CD4-positive, alpha-beta T cell treated with Interleukin-17A for 1 hour (primary cell): ENCODE measurements at places on chromosomes 2 and 18.
A peak's percentile ranks its signal among the peaks of the same experiment; 100 is the strongest.

- DNase-seq, result no peak
Measured at GRCh38 chr2:53782676-53783075, 4.1 kb downstream of the ASB3 start.

DNA sequence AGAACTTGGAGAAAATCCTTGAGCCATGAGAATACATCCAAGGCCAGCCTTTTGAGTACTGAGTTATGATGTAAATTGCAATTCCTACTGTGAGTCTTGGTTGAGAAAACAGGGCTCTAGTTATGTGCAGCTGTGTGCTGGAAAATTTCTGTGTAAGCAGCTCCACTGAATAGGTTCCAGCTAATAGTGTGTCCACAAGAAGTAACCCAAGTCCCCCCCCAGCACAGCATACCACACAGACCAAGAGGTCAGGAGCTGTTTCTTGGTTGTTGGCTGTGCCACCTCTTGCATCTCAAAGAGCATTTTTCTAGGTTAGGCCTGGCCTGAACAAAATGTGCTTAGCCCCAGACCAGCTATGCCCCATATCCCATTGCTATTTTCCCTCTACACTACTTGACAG, 36.8 kb upstream of the APCDD1 start:
- no peak for DNase-seq

GRCh38 chr2:56077359-56077915, 106.4 kb upstream of the CCDC85A start:
- DNase-seq, result no peak

DNA sequence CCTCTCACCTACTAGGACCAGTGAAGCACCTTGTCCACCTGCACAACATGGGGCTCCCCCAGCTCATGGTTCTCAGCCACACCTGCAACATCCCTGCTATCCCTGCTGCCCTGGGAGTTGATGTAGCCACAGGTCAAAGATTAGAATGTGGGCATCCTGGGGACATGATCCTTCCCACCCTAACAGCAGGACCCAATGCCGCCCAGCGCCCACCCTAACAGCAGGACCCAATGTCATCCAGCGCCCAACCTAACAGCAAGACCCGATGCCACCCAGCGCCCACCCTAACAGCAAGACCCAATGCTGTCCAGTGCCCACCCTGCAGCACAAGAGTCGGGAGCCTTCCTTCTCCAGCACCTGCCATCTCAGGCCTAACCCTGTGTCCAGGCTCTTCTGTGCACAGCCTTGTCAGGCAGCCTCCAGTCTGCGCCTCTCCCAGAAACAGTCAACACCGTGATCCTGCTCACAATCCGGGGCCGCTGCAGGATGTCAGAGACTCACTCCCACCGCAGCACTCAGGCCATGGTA, 237.3 kb upstream of the SALL3 start:
- no peak for DNase-seq

- DNase-seq, result no peak
Measured at GRCh38 chr2:172613040-172613439, 57.1 kb downstream of the PDK1 start.

- no peak for DNase-seq
Measured at GRCh38 chr18:24015639-24016631, 1.4 kb downstream of the TTC39C start.

DNA sequence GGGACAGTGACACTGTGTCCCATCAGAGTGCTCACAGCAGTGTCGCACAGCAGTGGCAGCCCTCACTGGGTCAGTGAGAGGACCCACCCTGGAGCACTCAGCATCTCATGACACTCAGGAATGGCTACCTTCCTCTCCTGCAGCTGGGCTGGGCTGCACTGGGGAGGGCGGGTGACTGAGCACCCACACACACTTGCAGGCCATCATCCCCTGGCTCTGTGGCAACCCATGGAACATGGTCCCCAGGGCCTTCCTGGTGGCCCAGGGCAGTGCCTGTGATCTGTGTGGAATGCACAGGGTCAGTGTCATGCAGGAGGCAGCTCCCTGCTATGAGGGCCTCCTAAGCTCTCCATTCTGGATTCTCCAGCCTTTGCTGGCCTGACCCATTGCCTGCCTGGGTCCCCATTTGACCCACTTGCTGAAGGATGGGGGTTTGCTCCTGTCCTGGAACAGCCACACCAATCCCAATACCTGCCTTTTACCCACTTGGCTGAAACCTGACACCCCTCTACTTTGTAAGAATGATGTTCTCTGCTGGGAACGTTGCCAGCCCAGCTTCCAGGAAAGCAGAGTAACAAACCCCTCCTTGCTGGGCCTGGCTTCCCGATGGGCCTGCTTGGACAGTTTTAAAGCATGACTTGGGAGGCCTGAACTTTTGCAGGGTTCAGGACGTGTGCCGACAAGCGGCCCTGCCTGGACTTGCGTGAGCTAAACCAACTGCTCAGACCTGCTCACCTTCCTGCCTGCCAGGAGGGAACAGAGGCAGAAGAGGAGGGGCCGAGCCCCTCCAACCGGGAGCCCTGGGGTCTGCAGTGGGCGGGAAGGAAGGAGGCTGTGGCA, 13.7 kb downstream of the HS6ST1 start:
- DNase-seq, result no peak

- no peak for DNase-seq
Measured at GRCh38 chr2:25115902-25116301, 52.5 kb downstream of the POMC start.

GRCh38 chr2:26786207-26787028, 562 bp downstream of the CENPA start:
- DNase-seq, result no peak

- DNase-seq, result no peak
Measured at GRCh38 chr2:27885234-27885633, 5.0 kb downstream of the RBKS start.

- no peak for DNase-seq
Measured at GRCh38 chr2:168191955-168192785, 55.2 kb downstream of the STK39 start.

DNA sequence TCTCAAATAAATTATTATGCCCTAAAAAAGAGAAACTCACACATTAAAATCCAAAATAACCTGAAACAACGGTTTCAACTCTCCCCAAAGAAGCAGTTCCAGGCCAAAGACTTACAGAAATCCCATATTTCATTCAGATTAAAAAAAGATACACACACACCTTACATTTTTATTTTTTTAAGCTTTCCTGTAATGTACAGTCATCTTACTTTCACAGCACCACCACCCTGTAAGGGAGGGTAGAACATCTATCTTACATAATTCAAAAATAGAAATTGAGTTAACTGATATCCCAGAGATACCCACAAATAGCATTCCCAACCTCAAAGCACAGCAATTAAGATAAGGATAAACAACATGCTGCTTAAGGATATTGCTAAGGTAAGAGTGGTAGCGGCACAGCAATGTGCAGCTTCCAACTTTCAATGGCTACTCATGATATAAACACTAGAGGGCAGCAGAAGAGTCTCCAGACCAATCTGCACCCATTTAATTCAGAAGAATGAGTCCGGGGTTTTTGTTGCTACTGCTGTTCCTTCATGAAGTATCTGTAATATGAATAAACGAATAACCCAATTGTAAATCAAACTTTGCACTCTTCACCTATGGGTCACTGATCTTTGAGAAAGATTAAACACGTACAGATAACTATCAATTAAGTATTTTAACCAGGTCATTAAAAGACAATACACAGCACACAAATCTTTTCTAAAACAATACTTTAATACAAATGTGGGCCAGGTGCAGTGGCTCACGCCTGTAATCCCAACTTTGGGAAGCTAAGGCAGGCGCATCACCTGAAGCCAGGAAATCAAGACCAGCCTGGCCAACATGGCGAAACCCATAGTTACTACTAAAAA, 11.3 kb downstream of the GFPT1 start:
- peak; percentile 60 for DNase-seq

GRCh38 chr2:144519934-144520731, at the start of gene ZEB2:
ZEB2 (minus strand) TSS chr2:144520119; CDS start chr2:144517350, 2,769 bp downstream.
- DNase-seq, result peak; percentile 69

GRCh38 chr2:46439582-46439981, 39.8 kb upstream of the TMEM247 start:
- DNase-seq, result peak; percentile 68

GRCh38 chr2:7929281-7929680, 752.6 kb upstream of the ID2 start:
- DNase-seq, result no peak

GRCh38 chr18:79327199-79327721, 68.5 kb upstream of the NFATC1 start:
- DNase-seq, result peak; percentile 7

- no peak for DNase-seq
Measured at GRCh38 chr18:13696961-13697360, 29.4 kb downstream of the FAM210A start.

DNA sequence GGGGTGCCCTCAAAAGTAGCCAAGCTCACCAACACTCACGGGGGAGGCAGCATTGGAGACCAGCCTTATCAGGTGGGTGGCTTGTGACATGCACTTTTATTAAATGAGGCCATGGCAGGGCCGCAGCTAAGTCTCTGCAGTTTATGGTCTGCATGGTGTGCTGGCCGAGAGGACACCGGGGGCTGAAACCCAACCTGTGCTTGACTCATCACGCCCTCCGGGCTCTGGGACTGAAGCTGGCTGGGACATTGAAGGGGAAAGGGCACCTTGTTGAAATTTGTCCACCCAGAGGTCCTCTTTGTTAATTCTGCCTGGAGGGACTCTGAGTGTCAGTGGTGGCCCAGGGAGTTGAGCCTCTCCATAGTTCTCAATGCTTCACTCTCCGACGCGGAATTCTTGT, 17.7 kb upstream of the NTSR2 start:
- no peak for DNase-seq

DNA sequence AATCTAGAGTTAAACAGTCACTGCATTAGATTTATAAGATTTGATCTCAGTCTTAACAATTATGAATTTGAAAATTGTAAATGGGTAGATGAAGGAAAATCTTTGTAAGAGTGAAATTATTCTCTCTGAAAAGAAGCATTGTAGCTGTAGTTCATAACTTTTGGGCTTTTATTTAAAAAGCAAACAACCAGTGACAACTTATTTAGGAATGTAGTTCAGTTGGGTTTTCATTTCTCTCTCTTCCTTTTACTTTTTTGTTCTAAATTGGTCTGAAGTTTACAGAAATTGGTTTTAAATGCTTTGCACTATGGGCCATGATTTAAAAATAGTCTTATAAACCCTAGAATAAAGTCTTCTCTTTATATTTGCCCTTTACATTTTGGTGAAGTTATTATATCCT, 296.6 kb downstream of the GULP1 start:
- DNase-seq, result no peak

DNA sequence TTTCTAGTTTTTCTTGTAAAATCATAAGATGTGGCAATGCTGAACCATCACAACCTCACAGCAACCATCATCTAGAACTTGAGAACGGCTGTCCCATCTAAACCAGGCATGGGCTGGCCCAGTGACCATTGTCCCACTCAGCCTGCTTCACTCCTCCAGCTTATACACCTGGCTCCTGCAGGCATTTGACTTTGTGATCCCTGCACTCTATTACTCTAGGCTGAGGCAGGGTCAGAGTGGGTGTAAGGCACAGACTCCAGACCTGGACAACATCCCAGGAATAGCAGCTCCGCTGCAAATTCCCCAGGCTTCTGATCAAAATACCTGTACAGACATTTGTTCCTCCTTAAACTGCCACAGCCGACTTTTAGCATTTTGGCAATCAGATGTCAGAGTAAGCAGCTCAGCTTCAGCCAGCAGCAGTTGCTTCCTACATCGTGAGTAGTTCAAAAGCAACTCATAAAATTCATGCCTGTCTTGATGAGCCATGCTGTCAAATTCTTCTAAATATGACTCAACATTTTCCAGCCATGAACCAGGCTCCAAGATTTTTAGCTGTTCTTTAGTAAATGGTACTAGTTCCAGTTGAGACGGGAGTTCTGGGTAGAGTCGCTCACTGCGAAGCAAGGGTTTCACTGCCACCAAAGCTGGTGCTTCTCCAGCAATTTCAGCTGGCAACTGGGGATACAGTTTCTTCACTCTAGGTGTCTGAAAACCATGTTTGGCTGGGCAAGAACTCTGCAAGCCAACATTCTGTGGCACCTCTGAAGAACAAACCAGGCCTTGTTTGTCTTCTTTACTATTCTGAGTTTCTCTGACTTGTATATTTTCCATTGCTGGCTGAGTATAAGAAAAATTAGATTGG, 12.8 kb downstream of the EPG5 start:
- no peak for DNase-seq

- DNase-seq, result no peak
Measured at GRCh38 chr2:14634182-14634488, 1.6 kb downstream of the LRATD1 start.

DNA sequence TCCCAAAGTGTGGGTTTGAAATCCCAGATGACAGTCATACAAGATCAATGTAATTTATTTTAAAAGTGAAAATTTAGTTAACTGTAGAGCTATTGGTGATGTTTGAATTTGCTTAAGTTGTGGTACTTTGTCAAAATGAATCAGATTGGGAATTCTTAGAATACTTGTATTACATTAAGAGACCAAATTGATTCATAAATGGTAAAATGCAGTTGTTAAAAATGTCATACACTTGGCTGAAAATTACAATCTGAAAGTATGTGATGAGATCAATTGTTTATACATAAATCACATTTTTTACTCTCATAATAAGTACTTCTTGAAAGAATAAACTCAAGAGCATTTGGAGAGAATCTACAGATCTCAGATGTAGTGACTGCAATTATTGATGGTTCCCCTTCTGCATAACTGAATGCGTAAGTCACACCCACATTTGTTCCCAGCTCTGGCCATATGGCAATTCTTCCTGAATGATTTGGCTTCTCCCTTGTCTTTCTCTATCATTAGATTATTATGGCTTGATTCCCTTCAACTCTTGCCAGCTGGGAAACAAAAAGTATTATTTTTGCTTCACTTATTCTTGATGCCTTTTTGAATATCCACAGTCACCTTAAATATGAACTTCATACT, 558.5 kb downstream of the CPS1 start:
- DNase-seq, result no peak

GRCh38 chr18:48442761-48443160, 33.6 kb upstream of the ZBTB7C start:
- no peak for DNase-seq

DNA sequence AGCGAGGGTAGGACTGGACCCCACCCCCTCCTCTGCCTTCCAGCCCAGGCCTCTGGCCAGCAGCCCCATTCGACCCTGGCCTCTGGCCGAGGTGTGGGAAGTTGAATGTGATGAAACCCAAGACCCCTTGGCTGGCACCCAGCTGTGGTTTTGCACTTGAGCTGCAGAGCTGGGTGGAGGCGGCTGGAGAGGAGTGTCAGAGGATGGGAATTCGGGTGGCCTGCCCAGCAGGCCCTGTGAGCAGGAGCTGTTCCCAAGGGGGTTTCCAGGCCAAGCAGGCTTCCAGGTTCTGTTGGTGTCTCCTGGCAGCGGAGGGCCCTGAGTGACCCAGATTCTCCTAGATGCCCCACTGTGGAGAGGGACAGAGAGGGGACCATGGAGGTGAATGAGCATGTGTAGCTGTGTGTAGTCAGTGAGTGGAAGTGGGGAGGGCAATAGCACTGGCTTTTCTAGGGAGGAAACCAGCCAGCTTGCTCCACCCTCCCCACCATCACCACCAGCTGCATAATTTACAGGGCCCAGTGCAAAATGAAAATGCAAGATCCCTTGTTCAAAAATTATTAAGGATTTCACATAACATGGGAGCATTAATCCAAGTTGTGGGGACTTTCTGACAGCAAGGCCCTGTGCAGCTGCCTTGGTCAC, 172.2 kb upstream of the HAAO start:
- no peak for DNase-seq

GRCh38 chr18:79595876-79596374, 83.7 kb upstream of the CTDP1 start:
- no peak for DNase-seq
